ENCODE measurements at places on chromosomes 12 and 14.

DNA sequence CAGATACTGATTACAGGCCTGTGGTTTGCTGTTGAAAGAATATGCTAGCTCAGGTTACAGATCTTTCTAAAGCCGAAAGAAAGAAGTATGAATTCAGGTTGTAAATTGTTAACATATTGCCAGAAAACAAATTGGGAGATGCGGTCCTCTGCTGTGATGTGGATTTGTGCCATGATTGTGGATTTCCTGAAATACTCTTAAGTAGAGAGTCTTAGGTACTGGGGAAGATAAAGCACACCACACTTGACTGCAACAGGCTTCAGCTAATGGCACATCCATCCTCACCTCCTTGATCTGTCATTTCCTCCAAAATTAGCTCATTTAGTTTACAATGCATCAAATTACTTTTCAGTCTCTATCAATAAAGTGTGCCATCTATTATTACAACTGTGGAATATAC is 279.2 kb downstream of the SYT1 start:
- no peak for DNase-seq

DNA sequence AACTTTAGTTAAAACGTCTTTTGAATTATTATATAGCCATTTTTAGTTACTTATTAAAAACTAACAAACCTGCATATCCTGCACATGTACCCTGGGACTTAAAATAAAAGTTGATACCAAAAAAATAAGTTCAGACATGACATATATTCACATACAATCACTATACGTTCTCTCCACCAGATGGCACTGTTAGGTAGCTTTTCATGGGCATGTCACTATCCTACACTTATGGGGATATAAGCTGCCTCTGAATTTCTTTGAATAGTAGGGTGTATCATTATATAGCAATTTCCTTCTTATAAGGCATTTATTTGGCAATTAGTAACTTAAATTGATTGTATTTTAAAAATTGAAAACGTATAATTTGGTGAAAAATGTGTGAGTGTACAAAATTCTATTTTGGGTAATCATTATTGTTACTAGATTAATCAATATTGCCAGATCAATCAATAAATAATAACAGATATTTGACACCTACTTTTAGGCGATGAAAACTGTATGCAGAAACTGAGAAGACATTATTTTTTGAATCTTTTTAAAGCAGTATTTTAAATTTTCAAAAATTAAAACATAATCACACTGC is 31.8 kb upstream of the OR10A7 start:
- peak; percentile 51 for DNase-seq

DNA sequence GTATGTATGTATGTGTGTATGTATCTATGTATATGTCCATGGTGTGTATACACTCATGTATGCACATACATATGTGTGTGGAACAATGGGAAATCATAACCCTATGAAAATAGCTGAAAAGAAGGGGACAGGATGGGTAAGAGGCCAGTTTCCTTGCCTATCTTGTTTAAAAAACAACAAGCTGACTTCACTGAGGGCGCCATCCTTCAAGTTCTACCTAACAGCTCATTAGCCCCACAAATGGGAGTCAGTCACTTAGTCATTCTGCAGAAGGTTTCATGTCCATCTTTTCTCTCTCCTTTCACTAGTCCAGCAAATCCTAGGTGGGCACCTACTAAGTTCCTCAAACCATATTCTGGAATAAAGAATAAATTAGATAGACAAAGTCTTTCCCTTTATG is 14.7 kb downstream of the STON2 start:
- no peak for DNase-seq

- no peak for DNase-seq
Measured at GRCh38 chr12:98172304-98172703, 343.1 kb upstream of the TMPO start.

- DNase-seq, result peak; percentile 40
Measured at GRCh38 chr14:34322940-34323418, 139.1 kb downstream of the SPTSSA start.
